ENCODE measurements at places on chromosomes 4 and X. TPM values are rescaled to one million over a fixed set of nuclear protein-coding genes. Genes with fewer than 3 reads are reported as not detected.

DNA sequence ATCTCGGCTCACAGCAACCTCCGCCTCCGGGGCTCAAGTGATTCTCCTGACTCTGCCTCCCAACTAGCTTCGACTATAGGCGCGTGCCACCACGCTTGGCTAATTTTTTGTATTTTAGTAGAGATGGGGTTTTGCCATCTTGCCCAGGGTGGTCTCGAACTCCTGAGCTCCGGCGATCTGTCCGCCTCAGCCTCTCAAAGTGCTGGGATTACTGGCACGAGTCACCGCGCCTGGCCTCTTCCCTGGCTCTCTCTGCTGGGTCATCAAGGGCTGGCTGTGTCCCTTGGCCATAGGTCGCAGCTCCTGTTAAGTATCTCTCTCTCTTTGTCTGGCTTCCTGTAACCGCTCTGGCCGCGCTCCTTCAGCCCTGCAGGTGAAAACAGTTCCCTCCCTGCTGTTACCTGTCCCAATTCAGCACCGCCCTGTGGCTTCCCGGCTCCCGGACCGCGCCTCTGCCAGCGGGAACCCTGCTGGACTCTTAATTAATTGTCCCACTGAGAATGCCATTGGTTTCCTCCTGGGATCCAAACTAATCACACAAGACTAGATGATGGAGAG lies 1.3 kb upstream of the RGS12 start:
- H3K27ac ChIP-seq, result peak overlapping the region; percentile 72
- DNase-seq, result no peak
- peak overlapping the region; percentile 81 for H3K4me3 ChIP-seq
- no peaks in the 10 kb centered on the region for H3K36me3 ChIP-seq

- no peaks in the 10 kb centered on the region for H3K36me3 ChIP-seq
- no peak overlapping the region for H3K4me3 ChIP-seq
- DNase-seq, result no peak
- no peaks in the 10 kb centered on the region for H3K4me1 ChIP-seq
- peaks cover 11% of the 10 kb centered on the region for H3K27me3 ChIP-seq
Measured at GRCh38 chr4:25096251-25096980, 63.8 kb downstream of the SEPSECS start.

HSFX2 gene
- 0.26 TPM for total RNA-seq

DNA sequence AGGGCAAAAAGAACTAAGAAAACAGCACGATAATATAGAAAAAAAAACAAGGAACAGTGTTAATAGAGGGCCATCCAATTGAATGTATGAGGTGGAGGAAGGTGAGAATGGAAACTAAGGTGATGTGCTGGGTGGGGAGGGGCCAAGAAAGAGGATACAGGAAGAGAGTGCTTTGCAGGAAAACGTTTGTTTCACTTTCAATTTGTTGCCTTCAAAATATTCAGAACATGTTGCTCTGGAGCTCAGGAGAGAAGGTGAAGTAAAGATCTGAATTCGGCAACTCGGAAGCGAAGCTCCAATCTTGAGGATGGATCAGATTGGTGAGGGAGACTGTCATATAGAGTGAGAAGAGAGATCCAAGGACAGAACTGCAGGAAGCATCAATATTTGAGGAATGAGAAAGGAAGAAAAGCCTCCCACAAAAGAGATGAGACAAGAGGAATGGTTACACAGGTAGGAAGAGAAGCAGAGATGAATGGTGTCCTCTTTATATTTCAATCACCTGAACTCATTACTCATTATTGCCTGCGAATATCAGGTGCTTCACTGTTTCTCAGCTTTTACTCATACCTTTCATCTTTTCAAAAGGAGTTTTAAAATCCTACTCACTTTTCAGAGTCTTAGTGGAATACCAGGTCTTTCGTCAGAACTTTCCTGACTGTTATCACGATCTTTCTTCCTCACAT lies 14.7 kb upstream of the SEC24D start:
- peak; percentile 42 for DNase-seq
- peaks cover 2% of the 10 kb centered on the region for H3K4me1 ChIP-seq

PPEF2 gene
- total RNA-seq, result not detected

ARSJ gene
- 30.8 TPM for total RNA-seq

- no peaks in the 10 kb centered on the region for H3K27me3 ChIP-seq
- peak overlapping the region; percentile 80 for H3K27ac ChIP-seq
- no peaks in the 10 kb centered on the region for H3K36me3 ChIP-seq
- H3K4me3 ChIP-seq, result no peak overlapping the region
Measured at GRCh38 chr4:119209586-119209985, 2.9 kb upstream of the USP53 start.

BEND4 gene
- not detected for total RNA-seq

GRCh38 chr4:135274416-135274815 lies 1072.8 kb upstream of the PABPC4L start:
- H3K27me3 ChIP-seq, result no peaks in the 10 kb centered on the region
- H3K36me3 ChIP-seq, result no peaks in the 10 kb centered on the region
- peaks cover 8% of the 10 kb centered on the region for H3K4me1 ChIP-seq
- H3K4me3 ChIP-seq, result no peak overlapping the region
- no peak overlapping the region for H3K27ac ChIP-seq
- peak; percentile 3 for DNase-seq

DNA sequence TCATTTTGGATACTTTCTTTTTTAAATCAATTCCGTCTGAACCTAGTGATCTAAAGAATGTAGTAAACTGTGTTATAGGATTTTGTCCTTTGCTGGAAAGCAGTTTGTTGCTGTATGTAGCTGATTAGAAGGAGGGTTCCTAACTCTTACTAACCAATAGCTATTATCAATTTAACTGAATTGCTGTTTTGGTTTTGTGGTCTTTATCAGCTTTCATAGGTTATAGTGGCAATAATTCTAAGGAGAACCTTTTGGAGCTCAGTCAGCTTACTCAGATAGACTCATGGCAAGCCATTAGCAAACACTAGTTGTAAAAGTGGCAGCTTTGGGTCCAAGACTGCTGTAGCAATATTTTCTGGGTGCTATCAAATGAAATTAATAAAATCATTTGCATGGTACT lies 29.6 kb downstream of the SH3BGRL start:
- H3K4me3 ChIP-seq, result no peak overlapping the region
- no peak overlapping the region for H3K27ac ChIP-seq
- H3K4me1 ChIP-seq, result no peaks in the 10 kb centered on the region
- no peaks in the 10 kb centered on the region for H3K27me3 ChIP-seq
- DNase-seq, result no peak

- DNase-seq, result no peak
- no peaks in the 10 kb centered on the region for H3K4me1 ChIP-seq
- H3K27ac ChIP-seq, result no peak overlapping the region
Measured at GRCh38 chr4:84611531-84611930, 28.6 kb downstream of the CDS1 start.

DNA sequence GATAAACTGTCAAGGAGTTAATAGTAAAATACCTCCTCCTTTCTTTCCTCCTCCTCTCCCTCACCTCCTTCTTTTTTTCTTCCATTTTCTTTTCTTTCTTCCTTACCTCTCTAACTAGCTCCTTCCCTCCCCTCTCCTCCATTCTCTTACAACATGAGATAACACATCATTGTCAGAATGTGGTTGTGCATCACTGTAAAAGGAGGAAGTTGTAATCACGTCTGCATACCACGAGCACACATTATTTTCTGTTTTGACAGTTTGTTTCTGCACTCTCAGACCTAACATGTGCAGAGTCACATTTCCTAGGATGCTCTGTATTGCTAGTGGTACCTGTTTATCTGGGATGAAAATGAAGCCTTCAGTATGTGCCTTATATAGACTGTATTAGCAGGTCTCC lies 9.1 kb downstream of the SLIT2 start:
- H3K27ac ChIP-seq, result no peak overlapping the region
- no peaks in the 10 kb centered on the region for H3K27me3 ChIP-seq
- H3K4me1 ChIP-seq, result peaks cover 6% of the 10 kb centered on the region
- H3K36me3 ChIP-seq, result no peaks in the 10 kb centered on the region
- no peak for DNase-seq
- no peak overlapping the region for H3K4me3 ChIP-seq

Data from fibroblast of lung (primary cell).